HuH-7.5 (cell line): ENCODE measurements at places on chromosomes 1 and 21.

GRCh38 chr1:69523461-69523860 lies 44.3 kb upstream of the LRRC7 start:
- DNase-seq = no peak

GRCh38 chr1:36324353-36324703 lies 883 bp upstream of the EVA1B start:
- no peak for DNase-seq

GRCh38 chr1:169012416-169012815 lies 94.1 kb upstream of the ATP1B1 start:
- no peak for DNase-seq

- no peak for DNase-seq
Observed at GRCh38 chr21:18164933-18165332, 79.7 kb upstream of the CHODL start.

GRCh38 chr1:179288977-179289376 lies 4.6 kb upstream of the SOAT1 start:
- DNase-seq = no peak

DNA sequence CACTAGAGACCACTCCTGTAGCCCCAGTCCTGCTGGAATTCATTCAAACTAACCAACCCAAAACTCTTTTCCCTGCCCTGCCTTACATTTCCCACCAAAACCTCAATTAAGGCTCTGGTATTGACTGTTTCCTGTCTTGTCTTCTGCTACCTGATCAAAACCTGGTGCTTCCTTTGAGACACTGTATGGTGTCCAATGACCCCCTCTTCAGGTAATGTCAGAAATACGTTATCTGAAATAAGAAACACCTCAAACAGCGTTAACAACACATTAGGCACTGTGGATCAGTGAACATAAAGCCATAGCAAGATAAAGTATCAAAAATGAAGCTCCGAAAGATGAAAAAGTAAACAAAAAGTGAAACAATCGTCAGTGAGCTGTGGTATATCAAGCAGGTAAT lies 343.2 kb upstream of the ZP4 start:
- DNase-seq = no peak

DNA sequence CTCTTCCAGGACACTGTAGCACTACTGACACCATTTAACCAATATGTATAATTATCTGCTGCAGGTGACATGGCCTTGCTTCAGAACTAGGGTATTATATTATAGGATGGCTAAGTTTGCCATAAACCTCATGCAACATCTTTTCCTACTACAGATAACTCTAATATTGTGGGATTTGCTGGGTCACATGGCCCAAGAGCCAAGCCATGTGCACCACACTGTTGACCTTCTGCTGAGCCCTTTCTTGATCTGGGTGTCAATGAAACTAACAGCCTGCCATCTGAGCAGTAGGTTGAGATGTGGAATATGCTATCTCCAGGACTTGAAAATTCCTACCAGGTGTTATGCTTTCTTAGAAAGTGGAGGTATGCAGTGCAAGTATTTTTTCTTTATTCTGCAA lies 2291.1 kb downstream of the MRPL39 start:
- DNase-seq = no peak

DNA sequence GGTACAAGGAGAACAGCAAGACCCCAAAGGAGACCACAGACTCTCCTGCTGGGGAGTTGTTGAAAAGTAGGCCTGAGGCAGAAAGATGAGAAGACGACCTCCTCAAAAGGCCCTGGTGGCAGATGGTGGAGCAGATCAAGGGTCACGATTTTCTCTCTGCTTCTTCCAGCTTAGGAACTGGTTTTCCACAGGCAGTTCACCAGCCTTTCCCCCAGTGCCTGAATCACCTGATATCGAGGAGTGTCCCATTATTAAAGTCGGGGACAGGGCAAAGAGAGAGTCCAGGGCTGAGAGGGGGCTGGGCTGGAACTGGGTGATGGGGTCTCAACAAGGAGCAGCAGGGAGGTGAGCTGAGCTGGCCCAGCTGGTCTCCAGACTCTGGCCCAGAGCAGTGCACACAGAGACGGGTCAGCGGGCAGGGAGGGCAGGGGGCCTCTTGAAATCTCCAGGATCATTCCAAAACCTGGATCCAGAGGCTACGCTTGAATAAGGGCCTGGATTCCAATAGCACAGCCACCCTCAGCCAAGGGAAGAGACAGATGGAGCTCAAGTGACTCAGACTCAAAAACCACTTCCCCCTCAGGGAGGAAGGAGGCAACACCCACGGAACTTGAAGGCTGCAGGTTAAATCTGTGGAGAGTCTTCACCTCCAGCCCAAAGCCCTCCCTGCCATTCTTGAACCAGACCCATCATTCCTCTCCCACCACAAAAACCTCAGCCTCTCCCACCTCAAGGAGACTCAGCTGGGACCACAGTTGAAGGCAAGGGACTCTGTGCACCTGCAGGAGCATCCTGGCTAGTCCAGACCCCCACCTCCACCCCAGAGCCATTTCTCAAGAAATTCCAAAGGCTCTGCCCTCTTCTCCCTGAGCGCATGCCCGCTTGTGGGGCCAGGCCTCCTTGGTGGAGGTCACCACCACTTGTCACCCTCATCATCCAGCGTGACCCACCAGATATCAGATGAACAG lies at the start of gene S100A5:
Gene S100A5 (minus strand): TSS at position 541 of the 968 bp plus-strand sequence. CDS start 743 bp downstream, outside the sequence.
- no peak for DNase-seq

DNA sequence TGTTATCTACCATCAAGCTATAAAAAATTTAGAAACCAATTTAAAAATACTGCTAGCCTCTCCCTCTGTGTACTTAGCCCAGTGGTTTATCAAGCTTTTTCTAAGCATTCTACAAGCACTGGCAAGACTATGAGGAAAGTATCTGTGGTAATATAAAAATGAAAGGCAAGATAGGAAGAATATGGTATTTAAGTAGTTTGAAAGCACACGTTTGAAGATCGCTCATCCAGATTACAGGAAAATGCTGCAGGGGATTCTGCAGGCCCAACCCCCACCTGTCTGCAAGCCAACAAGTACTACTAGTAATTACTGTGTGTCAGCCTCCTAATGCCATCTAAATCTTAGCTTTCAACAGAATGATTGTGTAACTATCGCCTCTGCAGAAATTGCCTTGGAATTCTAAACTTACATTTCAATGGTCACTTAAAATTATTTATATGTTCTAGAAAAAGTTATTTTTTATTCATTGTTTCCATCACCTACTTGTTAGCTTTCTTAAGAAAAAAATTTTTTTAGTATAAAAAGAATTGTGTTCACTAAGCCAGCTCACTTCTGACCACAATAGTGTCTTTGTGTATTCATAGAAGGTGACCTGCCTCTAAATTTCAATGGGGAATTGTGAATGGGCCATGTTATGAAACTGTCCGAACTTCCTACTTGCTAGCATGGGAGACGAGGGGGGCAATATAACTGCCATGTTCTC lies 8.5 kb downstream of the ERRFI1 start:
- no peak for DNase-seq

- DNase-seq = no peak
Observed at GRCh38 chr1:52911541-52911940, 10.0 kb downstream of the ECHDC2 start.

GRCh38 chr1:158117854-158118704 lies 62.6 kb upstream of the CD1D start:
- peak; percentile 53 for DNase-seq

DNA sequence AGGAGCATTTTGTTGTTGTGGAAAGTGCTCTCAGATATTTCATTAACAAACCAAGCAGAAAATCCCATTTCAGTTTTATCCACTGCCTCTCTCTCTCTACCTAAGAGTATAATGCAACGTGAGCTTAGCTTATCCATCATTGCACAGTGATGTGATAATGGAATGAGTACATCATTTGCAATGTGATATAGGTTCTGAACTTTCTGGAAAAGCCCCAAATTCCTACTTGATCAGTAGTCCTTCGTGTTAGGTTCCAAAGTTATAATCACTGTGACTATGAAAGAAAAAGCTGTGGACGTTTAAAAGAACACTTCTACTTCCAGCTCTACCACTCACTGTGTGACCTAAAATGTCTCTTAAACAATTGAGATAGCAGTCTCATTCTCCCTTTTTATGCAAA lies 76.4 kb upstream of the PRMT6 start:
- no peak for DNase-seq

GRCh38 chr1:212413902-212414327 lies 771 bp downstream of the PACC1 start:
- peak; percentile 27 for DNase-seq

DNA sequence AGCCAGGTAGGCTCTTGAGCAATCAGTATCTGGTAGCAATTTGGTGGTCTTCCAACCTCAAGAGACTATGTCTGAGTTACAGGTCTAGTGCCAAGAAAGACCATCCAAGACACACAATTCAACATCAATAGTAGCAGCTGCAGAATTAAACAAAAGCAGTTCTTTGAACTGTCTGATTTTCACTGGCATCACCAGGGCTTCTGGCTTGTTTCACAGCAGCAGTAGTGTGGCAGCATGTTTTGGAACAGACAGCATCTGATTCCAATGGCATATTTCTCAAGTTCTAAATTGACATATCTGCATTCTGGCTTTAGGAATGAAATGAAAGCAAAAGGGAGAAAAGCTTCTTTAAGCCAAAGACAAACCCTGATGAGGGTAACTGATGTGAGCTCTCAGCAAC lies 334.7 kb upstream of the PRMT6 start:
- no peak for DNase-seq

- no peak for DNase-seq
Observed at GRCh38 chr1:234602334-234603220, 7.4 kb downstream of the IRF2BP2 start.

GRCh38 chr1:65149351-65150107 lies 1.5 kb downstream of the AK4 start:
- no peak for DNase-seq

- DNase-seq = no peak
Observed at GRCh38 chr1:116556289-116557006, 14.4 kb downstream of the CD58 start.

DNA sequence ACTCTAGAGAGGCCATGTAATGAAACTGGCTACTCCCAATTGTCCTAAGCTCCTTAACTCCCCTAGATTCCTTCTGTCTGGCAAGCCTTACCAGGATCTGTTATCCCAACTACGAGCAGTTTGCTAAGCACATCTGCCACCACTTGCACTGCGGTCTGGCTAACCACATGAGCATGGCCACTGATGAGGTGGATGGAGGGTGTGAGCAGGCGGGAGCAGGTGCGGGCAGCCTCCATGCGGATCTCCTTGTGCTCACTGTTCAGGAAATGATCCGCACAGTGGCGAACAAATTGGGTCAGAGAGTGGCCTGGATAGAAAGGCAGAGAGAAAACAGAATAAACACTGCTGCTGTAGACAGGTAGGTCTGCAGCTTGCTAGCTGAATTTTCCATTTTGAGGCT lies 24.0 kb downstream of the MTOR start:
- DNase-seq = no peak

GRCh38 chr1:8216005-8216404 lies 101.9 kb upstream of the SLC45A1 start:
- DNase-seq = no peak

DNA sequence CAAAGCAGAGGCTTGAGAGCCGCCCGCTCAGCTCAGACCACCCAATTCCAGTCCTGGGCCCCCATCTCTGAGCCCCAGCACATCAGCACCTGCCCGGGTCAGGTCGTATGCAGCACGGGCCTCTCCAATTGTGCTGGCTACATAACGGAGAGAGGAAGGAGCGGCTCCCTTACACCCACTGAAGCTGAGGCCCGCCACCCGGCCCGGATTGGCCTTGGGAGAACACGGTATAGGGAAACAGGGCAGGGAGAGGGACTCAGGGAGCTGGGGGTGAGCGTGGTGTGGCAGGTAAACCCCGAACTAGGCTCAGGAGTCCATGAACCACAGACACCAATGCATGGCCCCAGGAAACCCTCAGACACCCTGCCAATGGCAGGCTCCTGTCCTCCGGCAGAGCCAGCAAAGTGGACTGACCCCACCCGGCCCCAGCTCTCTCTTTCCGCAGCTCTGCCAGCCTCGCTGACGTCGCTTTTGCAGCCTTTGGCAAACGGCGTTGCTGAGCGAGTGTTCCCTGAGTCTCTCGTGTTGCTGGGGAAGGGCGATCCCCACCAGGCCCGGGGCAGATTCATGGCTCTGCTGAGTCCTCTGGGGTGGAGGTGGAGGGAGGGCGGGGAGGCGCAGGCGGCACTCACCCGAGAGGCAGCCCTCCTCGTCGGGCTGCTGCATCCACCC lies 16.5 kb downstream of the MEGF6 start:
- DNase-seq = no peak

- no peak for DNase-seq
Observed at GRCh38 chr1:33420870-33421775, 9.8 kb downstream of the PHC2 start.

- no peak for DNase-seq
Observed at GRCh38 chr1:101410048-101410878, 173.4 kb downstream of the S1PR1 start.

DNA sequence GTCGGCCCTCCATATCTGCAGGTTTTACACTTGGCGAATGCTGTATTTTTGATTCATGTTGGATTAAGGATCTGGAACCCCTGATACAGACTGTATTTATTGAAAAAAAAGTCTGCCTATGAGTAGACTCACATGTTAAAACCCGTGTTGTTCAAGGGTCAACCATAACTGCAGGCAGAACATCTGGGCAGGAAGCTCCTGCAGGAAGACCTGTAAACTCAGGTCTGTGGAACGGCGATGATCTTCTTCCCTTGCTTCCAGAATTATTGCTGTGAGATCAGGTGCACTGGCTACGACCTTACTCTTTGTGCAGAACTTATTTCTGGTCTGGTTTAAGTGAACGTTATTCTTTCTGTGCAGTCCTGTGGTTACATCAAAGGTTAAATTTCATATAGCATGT lies 96.6 kb downstream of the DISC1 start:
- no peak for DNase-seq

DNA sequence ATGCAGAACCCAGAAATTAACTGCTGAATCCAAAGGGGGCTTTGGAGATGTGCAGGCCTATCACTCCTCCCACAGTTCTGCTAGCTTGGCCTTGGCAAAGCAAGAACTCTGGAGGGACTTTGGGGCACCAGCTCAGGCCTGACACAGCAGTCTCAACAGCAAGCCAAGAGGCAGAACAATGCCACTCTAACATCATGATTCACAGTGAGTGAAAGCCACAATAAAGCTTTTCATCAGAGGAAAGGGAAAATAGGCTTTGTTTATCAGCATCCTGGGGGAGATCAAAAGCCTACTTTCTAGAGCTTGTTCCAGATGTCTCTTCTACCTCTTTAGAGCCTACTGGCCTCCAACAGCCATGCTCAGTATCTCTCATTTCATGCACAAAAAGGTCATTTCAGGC lies 283.4 kb downstream of the KCNH1 start:
- no peak for DNase-seq

DNA sequence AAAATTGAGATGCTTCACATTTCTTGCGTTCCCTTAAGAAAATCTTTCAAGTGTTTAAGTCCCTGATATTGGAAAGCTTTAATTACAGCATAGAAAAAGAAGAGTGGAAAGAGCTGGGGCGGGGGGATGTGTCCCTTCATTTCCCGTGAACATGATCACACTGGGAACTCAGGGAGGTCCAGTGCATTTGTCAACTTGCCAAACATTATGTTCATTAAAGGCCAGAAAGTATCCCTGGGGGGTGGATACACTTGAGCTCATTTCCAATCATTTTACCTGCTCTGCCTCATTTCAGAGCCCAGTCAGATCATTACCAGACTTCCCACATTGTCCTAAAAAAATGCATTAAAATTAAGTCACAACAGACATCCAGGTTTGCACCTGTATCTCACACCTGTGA lies 123.6 kb upstream of the KCNJ15 start:
- DNase-seq = no peak

GRCh38 chr1:198102454-198102827 lies 54.4 kb upstream of the NEK7 start:
- DNase-seq = no peak

- DNase-seq = no peak
Observed at GRCh38 chr21:37904856-37905255, 11.4 kb downstream of the KCNJ6 start.
